NCI-H69 (cell line): ENCODE measurements at places on chromosomes 2 and 18.

- DNase-seq: no peak
Observed at GRCh38 chr2:115976916-115977315, 1534.5 kb downstream of the DPP10 start.

DNA sequence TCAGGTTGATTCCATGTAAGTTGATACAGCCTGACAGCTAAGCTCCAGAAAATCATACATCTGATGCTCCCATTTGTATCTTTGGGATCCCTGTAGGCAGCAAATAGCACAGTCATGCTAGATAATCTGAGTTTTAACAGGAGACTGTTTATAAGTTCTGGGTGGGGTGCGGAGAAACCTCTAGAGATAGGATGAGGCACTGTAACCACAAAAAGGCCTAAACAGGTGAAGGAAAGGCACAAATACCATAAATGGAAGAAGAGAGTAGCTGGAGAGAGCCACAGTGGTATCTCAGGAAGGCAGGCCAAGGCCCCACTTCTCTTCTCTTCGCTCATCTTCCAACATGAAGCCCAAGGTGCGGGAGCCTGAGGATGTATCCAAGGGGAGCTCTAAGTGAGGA, 18.1 kb upstream of the B4GALT6 start:
- no peak for DNase-seq

GRCh38 chr2:20225294-20226151, 593 bp upstream of the SDC1 start:
- DNase-seq: peak; percentile 71

DNA sequence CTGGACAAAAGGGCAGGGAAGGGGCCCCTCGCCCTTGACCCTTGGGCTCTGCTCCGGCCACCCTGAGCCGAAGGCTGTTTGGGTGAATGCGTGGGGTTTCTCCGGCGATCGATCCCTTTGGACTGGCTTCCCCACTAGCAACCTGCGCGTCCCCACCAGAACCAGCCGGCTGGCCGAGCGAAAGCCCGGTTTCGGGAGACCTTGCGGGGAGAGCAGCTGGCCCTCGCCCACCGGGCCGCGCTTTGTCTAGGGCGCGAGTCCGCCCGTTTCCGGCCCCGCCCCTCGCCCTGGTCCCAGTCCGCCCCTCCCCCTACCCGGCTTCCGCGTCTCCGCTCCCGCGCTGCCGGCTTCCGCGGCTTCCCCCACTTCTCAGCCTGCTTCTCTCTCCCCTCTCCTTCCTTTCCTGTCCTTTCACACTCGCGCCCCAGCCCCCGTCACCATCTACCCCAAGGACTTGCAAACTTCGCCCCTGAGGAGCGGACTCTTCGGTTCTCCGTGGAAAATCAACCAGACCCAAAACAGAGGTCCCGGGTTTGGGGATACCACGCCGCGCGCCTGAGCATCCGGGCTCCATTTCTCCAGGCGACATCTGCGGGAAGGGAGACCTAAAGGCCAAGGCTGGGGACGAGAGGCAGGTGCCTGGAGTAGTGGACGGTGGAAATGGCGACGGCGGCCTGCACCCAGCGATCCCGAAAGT, 48.0 kb upstream of the ATP6V1B1 start:
- DNase-seq: no peak

- DNase-seq: no peak
Observed at GRCh38 chr2:64359892-64360657, 93.9 kb upstream of the LGALSL start.

- DNase-seq: no peak
Observed at GRCh38 chr2:104897515-104898184, 43.7 kb downstream of the POU3F3 start.

DNA sequence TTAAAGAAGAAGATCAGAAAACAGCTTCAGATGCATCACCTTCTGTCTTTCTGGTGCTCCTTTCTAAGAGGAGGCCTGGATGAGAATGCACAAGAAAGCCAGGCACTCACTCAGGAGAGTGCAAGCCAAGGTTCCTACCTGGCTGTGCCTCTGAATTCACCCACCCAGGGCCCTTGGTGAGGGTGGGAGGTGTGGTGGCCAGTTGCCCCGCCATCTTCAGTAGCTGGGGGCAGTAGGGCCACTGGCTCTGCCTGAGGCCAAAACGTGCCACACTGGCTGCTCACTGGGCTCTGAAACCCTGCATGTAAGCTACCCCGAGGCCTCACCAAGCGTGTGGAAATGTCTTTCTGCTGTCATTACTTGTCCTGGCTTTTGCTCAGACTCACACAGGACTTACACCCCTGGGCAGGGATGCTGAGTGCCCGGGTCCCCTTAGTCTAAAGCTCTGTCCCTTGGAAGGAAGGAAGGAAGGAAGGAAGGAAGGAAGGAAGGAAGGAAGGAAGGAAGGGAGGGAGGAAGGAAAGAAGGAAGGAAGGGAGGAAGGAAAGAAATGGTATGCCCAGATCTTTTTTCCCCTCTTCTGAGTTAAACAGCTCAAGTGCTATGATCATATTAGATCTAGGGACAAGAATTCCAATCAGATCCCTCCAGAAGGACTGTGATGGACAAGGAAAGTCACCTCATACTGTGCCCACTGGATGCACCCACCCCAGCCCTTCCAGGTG, 8.5 kb upstream of the LBH start:
- DNase-seq: no peak

- peak; percentile 61 for DNase-seq
Observed at GRCh38 chr18:74856928-74857327, 259.3 kb downstream of the ZNF407 start.

DNA sequence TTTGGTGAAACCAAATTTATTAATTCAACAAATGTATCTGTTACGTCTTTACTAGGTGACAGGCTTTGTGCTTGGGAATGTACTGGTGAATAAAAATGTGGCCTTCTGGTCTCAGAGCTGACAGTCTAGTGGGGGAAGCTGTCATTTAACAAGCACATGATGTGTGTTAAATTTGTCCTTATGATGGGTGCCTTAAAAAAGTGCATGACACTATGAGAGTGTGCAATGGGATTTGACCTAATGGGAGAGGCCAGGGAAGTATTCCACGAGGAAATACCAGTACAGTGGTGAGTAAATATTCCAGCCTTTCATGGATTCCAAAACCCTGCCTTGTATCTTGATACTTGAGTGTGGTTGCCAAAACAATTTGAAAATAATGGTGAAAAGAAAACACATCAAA, 308.9 kb downstream of the PLCL1 start:
- no peak for DNase-seq

DNA sequence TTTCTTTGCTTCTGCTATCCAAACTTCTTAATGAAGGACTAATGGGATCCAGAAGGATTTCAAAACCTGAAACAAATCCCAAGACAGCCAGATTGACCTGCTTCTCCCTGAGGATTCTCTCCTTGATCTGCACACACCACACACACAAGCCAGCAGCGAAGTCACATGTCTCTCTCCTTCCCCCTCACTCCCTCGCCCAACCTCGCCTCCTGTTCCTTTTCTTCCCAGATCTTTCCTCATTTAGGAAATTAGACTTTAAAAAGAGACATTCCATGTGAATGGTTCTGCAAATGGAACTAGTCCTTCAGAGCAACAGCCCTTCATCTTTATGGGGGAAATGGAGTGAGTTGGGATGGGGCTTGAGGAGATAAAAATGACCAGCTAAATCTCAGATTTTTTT, 639.1 kb upstream of the SETBP1 start:
- DNase-seq: no peak

DNA sequence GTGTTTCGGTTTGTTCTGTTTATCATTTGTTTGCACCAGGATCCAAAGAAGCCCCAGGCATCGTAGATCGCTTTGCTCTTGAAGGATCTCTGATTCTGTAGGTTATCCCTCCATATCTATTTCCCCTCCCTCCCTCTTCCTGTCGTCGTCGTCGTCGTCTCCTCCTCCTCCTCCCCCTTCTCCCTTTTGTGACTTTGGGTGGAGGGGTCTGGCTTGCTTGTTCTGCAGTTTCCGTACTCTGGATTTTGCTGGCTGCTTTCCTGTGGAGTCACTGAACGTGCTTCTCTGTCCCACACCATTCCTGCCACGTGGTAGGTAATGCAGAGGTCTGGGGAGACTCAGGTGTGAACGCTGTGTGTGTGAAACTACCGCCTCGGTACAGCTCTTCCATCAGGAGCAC, 225.0 kb downstream of the LDLRAD4 start:
- DNase-seq: no peak

DNA sequence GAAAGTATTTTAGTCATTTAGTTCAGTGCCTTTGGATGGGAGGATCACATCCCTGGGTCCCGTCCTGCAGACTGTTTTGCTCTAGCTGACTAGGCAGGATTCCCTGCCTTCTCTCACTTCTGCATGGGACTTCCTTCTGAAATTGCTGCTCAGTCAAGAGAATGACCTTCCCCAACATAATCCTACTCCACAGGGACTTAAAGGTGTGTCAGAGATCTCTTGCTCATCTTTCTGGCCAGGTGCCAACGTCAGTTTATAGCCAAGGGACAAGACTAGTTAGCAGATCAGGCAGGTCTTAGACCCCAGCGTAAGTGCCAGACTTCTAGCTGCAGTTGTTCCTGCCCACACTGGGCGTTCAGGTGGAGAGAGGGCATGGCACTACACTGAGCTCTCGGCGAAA, 9.5 kb upstream of the IL1B start:
- DNase-seq: no peak

DNA sequence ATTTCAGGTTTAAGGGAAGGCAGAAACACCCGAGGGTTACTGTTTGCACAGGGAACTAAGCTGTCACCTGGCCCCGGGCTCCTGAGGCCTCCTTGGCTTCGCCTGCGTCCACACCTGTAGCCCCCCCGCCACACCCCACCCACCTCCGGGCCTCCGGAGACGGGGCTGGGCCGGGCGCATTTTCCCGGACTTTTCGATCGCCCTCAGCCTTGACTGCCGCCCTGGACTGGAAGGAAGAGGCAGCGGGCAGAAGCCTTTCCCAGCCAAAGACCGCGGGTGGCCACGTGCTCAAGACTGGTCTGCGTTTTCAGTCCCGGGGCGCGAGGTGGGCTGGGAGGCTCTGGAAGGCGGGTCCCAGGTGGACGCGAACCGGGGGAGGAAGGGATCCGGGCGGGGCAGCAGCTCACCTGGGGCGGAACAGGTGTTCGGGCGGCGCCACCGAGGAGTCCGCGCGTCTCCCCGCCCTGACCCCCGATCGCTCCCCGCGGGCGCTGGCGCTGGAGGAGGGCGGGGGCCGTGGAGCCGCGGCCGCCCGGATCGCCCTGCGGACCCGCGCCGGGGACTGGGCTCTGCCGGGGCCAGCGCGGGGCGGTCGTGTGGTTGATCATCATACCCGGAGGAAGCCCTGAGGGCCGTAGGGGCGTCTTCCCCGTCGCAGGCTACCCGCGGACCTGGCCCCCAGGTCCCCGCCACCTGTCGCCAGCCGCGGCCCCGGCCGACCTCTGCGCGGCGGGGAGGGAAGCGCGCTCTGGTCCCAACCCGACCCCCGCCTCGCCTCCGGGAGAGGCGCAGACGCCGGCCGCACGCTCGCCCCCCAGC, 3.2 kb downstream of the ID2 start:
- peak; percentile 92 for DNase-seq
